ENCODE measurements at places on chromosomes 5 and 9.

DNA sequence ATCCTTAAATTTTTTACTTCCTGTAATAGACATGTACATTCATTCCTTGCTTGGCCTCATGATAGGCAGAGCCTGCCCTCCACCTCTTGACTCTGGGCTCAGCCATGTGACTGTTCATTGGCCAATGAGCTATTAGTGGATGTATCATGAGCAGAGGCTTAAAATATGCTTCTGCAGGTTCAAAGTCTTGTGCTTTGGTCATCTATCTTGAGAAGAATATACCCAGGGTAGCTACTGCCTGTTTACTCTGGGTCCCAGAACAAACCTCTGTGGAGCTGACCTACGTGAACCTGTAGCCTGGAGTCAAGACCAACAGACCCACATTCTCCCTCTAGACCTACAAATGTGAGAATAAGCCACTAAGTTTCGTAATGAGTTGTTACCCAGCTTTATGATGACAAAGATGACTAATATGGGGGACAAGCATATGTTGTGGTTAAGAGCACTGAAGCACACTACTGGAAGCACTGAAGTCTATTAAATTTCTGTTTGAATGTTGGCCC is 244.4 kb downstream of the MAST4 start:
- no peak for DNase-seq

DNA sequence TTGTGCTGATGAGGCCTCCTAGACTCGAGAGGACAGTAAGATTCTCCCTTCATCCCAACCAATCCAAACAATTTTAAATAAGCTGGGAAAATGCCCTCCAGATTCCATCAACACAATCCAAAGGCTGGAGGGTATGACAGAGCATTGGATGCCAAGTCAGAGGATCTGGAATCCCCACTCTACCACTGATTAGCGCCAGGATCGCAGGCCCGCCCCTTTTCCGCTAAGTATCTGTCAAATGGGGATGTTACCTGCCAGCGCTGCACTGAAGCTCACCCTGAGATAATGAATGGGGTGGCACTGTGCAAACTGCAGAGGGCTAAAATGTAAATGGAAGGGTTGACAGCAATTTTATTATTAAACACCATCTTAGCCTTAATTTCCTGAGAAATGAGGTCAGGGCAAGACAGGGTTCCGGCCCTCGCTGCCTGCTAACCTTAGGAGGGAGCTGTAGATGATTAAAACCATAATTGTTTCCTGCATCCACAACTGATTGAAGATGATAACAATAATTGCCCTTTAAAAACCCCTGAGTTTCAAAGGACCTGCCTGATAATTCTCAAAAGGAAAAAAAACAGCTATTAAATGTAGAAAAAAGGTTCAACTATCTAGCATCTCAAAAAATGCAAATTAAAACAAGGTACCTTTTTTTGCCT is 31.6 kb upstream of the GABBR2 start:
- DNase-seq: no peak

- DNase-seq: no peak
Measured at GRCh38 chr5:55102348-55102747, at the start of gene GZMA. TSS of gene GZMA (plus strand) at chr5:55102646. CDS start at chr5:55102683, 37 bp downstream.

- no peak for DNase-seq
Measured at GRCh38 chr5:35227720-35228119, 2.6 kb downstream of the PRLR start.

- no peak for DNase-seq
Measured at GRCh38 chr5:116507051-116507537, 67.5 kb downstream of the SEMA6A start.

GRCh38 chr5:65927503-65928321 is 1.3 kb downstream of the ERBIN start:
- DNase-seq: no peak

- DNase-seq: no peak
Measured at GRCh38 chr5:37319037-37319782, 51.7 kb downstream of the NUP155 start.

GRCh38 chr5:16564248-16564867 is 52.4 kb downstream of the RETREG1 start:
- DNase-seq: no peak

GRCh38 chr9:87891754-87892153 is 9.1 kb downstream of the SPATA31E1 start:
- DNase-seq: no peak
